ENCODE measurements at places on chromosomes 6 and 20.
A peak's percentile ranks its signal among the peaks of the same experiment; 100 is the strongest.

DNA sequence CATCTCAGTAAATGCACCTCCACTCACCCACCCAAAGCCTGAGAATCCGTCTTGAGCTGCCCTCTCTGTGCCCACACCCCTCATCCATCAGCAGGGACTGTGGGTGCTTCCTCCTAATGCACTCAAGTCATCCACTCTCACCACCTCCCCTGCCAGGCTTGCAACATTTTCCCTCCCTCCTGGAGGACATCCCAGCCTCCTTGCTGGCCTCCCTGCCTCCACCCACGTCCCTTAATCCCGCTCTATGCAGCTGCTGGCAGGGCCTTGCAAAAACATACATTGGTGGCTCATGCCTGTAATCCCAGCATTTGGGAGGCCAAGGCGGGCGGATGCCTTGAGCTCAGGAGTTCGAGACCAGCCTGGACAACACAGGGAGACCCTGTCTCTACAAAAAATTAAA is 15.6 kb upstream of the SRC start:
- DNase-seq, result no peak

DNA sequence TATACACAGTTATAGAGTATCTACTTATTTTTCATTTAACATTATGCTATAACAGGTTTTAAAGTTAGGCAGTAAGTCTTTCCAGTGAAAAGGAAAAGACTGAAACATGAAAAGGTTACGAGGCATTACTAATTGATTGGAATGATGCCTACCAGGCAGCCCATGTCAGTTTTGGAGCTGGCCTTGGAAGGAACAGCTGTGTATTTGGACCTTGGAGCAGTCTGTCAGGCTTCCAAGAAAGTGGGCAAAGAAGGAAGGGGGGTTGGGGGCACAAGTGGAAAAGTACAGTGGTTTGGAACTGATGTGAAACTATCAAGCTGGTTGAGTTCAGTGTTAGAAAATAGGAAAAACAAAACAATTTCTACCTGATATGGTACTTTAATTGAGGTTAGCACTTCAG is 41.7 kb downstream of the SLC16A10 start:
- peak; percentile 38 for DNase-seq

- DNase-seq, result no peak
These were observed 127.3 kb downstream of the BTBD3 start for GRCh38 chr20:12044969-12045368.

DNA sequence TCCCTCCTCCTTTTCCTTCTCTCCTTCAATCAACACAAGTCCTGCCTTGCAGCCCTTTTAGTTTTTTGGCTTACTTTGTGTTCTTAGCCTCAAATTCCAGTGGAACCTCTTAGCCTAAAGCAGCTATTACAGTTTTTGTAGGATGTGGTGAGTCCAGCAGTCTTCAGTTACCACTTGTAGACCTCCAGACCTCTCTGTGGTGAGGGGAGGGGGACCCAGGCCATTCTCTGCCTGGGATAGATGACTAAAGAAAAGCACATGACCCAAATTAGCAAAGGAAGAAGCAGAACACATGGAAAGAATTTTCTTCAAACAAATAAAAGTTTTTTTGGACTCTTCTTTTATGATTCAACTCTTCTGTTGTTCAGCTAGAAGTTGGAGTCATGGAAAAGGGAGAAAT is 246.5 kb downstream of the HAO1 start:
- no peak for DNase-seq

DNA sequence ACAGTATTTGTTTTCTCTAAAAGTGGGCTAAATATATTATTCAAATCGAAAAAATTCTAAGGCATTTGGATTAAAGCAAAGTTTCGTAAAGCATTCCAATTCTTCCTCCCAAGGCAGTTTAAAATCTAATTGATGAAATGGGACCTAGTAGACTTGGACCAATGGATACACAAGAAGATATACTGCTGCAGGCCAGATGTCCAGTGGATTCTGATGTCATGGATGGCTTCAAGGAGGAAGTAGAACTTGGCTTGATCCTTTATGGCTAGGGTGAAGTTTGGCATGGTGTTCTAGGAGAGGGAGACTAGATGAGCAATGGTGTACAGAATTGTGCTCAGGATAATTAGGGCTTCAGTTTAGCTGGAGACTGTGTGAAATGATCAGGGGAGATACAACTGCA is 559.5 kb upstream of the MMS22L start:
- no peak for DNase-seq

Data from thoracic aorta (tissue), 2 donors.